Fibroblast of pulmonary artery (primary cell): ENCODE measurements at places on chromosomes 13 and 19.

DNA sequence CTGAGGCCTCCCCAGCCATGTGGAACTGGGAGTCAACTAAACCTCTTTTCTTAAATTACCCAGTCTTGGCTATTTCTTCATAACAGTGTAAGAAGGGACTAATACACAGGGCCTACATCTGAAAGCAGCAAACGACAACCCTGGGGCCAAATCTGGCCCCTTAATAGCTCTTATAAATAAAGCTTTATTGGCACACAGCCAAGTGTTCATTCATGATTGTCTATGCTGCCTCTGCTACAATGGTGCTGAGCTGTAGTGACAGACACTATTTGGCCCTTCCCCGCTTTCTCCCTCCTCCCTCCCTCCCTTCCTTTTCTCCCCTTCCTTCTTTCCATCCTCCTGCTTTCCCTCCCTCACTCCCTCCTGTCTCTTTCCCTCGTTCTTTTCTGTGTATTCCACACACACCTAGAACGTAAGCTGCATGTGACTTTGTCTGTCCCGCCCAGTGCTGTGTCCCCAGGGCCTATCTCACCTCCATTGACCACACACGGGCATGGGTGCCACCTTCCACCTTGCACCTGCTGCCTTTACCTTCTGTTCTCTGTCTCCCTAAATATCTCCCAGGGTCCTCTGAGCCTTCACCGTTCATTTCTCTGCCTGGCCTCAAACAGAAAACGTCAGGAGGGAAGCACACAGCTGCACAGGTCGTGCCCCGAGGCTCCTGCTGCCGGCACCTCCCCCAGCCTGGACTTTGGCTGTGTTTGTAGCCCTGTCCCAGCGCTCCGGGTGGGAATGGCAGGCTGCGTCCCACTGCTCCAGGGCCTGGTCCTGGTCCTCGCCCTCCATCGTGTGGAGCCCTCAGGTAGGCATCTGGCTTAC, at the start of gene PROZ:
Gene PROZ, plus strand, starts transcription at position 720 of the 819 bp plus-strand sequence. Its CDS starts 13 bp downstream, at position 733.
- no peak for DNase-seq

- no peak for DNase-seq
Measured at GRCh38 chr19:52898101-52898500, 666 bp upstream of the ZNF320 start.

- no peak for DNase-seq
Measured at GRCh38 chr19:29275266-29275665, 62.3 kb upstream of the UQCRFS1 start.

GRCh38 chr13:93751117-93751516, 524.5 kb downstream of the GPC6 start:
- no peak for DNase-seq

DNA sequence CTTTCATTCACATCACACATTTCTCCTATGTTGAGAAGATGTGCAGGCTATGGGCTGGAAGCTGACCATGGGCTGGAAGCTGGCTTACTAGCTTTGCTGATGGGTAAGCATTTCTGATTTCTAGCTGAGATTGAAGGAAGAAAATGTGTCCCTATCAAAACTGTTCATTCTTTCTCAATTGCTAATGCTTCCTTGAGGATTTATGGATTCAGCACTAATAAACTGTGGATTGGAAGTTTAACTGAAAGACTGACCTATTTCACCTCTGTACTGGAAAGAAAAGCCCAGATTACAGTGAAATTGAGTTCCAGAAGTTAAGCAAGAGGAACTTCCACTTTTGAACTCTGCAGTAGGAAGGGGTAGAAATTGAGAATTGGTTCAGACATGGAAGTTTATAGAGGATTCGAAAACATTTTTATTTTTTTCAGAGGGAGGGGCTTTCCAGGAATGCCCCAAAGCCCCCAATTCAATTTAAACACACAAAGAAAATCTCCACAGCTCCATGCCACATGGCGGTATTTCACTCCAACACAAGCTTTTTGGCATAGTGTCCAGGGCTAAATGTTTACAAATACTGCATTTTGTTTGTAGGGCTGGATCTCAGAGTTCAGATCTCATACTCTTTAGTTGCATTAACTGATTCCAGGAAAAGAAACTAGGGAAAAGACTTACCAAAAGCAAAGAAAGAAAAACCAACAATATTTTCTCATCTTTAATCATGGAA, 61.2 kb upstream of the ARGLU1 start:
- no peak for DNase-seq

- peak; percentile 55 for DNase-seq
Measured at GRCh38 chr19:41588497-41589209, 12.7 kb downstream of the CEACAM21 start.

DNA sequence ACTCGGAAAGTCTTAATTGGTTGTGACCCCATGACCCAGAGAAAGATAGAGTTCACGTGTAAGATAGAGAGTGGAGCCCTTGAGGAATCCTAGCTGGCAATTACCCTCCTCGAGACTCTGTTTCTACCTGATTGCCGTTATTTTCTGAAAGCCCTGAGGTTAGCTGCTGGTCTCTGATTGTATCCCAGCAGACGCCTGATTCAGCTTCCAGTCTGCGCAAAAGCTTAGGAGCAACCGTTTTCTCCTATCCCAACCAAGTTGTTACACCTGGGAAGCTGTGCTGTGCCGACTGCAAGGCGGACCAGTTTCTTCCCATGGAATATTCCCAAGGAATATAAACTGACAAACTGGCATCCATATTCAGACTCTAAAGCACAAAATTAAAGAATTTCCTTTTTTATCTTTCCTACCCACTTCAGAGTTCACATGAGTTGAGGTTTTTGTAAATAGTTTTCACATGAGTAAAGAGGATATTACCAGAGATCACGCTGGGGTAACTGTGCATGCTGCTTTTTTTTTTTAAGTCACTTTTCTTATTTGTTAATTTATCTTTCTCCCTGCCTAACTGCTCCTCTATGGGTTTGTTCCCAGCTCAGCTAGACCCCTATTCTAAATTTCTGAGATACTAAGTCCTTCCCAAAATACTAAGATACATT, 1.5 kb upstream of the TRPC4 start:
- DNase-seq: peak; percentile 77

DNA sequence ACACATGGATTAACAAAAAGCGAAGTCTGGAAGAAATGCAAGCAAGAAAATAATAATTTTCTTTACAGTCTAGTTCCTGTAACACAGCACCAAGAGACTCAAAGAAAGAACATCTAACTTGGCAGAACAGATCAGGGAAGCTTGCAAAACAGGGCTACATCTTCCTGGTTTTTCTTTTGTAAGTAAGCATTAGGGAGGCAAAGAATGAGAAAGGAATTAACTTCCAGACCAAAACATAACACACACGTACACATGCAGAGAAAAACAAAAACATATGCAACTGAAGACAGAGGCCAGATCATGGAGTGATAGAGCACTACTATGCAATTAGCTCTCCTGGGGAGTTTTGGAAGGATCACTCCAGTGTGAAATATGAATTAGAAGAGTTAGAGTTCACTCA, 120.5 kb downstream of the DIAPH3 start:
- peak; percentile 18 for DNase-seq

DNA sequence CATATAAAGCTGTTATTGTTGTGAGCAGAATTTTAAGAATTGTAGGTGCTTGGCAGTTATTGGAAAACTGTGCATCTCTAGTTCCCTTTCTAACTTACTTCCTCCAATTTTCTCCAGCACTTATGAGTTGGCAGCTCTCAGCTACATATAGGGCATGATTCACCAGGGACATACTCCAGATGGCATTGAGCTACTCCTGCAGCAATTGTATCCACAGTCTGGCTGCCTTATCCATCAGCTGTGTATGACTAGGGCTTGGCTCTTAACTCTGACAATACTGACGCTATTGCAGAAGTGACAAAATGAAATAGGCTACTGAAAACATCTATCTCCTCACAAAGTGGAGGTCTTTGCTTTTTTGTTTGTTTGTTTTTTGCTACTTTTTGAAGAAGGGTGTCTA, 276.7 kb downstream of the POU4F1 start:
- DNase-seq: peak; percentile 23

DNA sequence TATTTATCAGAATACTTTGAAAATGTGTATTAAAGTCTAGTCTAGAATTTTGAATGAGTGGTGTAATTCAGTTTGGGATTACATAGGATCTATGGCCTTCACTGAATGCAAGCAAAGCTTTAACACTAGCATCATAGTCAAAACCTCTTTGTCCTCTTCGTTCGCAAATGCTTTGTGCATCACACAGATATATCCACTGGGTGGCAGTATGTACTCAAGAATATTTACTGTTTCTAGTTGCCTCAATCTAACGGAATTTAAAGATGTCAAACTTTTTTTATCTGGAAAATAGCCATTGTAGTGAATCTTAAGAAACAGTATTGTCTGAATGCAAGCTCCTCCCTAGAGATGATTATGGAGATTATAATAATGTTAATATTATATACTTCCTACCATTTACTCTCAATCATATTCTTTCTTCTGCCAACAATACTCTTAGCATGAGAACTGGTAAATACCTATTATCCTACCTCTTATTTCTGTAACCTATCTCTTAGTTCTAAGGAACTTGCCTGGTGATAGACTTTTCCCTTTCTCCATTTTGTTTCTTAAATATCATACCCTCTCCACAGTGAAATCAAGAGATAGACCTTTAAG, 25.8 kb downstream of the LACC1 start:
- peak; percentile 86 for DNase-seq

DNA sequence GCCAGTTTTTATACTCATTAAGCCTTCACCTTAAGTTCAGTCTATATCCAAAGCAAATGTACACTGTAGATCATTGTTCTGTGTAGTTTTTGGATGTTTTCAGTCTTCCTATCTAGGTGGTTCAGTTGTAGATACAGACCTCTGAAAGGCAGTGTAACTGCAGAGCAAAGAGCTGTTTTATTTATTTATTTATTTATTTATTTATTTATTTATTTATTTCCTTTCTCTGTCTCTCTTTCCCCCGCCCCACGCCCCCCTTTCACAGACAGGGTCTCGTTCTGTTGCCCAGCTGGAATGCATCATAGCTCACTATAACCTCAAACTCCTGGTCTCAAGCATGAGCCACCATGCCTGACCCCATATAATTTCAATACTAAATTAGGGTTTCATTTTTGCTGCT, 281.8 kb upstream of the KLHL1 start:
- no peak for DNase-seq
